ENCODE measurements at places on chromosomes 6 and 20.

DNA sequence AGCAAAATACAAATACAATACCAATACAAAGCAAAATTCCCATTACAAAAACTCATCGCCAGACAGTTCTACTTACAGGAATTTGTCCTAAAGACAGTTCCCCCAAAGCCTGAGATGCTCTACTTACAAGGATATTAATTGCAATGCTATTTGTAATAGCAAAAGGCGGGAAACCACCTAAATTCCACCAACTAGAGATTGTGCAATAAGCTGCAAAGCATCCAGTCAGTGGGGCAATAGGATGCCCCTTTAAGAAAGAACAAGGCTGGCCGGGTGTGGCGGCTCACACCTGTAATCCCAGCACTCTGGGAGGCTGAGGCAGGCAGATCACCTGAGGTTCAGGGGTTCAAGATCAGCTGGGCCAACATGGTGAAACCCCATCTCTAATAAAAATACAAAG is 39.1 kb downstream of the FAM209B start:
- no peak for DNase-seq

DNA sequence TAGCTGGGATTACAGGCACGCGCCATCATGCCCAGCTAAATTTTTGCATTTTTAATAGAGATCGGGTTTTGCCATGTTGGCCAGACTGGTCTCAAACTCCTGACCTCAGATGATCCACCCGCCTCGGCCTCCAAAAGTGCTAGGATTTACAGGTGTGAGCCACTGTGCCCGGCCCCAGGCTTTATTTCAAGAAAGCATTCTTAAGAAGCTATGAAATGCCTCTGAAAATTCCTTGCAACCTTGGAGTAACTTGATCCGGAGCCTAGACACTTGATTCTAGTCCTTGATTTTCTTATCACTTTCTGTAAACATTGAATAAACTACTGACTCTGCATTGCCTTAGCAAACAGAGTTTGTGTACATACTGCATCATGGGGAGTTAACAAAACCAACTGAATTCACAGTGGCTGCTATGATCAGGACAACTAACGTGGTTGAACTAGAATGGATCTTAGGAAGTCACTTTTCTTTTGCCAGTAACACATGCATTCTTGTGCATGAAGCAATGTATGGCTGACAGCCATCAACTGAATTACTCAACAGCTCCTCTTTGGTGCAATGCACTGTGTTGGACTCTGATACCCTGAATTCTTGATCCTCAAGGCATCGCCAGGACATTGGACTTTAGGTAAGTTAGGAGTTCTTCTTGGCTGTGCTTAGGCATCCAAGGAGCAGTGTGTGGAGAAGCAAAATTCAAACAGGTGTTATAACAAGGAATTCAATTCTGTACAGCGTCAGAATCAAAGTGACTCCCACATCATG is 102.8 kb upstream of the TMEM170B start:
- DNase-seq: no peak

DNA sequence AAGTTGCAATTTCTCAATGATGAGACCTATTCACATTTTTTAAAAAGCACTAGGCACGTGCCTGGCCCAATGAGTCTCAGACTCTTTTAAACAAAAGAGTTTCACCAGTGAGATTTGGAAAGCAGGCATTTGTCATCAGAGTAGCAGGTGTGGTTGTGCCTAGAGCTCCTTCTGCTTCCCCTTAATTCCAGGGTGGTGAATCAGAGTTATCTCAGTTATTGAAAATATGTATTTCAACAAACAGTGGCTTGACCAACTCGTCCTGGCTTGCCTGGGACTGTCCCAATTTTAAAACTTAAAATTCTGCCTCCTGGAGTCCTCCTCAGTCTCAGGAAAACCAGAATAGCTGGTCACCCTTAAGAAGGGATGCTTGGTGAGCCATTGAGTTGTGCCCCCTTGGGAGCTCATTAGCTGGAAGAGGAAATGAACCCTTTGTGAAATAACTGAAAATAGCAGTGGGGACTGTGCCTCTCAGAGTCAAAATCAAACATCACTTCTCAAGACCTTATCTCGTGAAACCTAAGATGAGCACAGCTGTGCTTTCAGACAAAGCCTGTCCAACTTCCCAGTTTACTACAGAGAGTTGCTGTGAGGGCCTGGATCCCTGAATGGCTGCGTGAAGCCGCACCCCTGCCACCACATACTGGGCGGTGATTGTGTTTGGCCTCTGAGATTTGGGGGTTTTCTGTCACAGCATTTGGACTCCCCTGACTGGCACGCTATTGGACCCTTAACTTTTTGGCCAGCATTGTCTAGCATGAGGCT is 116.3 kb downstream of the ANKRD60 start:
- DNase-seq: no peak

DNA sequence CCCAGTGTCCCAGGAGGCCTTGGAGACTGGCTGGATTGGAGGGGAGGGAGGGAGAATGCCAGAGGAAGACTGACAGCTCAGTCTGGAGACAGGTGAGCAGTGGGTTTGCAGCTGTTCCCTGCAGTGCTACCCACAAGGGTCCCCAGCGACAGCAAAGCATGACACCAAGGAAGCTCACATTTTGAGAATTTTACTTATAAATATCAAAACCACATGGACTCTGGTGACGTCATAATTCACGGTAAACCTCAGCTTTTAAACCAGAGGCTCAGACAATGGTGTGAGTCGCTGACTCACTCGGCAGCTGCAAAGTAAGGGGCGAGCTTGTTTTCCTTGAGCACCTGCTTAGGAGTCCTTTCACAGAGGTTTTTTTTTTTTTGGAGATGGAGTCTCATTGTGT is 65.2 kb downstream of the THBS2 start:
- DNase-seq: no peak

DNA sequence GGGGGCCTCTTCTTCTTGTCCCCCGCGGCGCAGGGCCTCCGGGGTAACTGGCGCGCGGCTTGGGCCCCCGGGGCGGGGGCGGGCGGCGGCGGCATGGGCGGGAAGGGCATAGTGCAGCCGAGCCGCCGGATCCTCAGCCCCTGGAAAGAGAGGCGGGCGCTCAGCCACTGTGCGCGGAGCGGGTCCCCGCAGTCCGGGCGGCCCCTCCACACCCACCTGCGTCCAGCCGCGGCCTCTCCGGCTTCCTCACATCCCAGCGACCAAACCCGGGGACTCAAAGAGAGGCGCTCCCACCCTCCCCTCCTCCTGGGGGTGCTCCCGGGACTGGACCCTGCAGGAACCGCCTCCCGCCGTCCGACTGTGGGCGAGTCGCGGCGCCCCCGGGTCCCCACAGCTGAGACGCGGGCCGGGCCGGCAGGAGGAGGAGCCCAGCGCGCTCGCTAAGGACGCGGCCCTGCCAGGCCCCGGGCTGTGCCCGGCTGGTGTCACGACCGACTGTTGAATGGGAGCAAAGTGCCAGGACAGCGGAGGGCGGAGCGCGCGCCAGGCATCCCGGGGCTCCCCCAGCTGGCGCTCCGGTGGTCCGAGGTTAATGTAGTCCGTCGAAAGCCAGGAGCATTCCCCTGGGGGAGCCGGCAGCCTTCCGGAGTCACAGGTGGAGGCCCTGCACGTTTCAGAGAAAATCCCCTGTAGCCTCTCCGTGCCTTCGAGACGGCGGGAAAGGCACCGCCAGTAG is at the start of gene PRR18:
PRR18 (minus strand) TSS at position 360 of the 736 bp plus-strand sequence; CDS start at position 110, 250 bp downstream.
- no peak for DNase-seq

DNA sequence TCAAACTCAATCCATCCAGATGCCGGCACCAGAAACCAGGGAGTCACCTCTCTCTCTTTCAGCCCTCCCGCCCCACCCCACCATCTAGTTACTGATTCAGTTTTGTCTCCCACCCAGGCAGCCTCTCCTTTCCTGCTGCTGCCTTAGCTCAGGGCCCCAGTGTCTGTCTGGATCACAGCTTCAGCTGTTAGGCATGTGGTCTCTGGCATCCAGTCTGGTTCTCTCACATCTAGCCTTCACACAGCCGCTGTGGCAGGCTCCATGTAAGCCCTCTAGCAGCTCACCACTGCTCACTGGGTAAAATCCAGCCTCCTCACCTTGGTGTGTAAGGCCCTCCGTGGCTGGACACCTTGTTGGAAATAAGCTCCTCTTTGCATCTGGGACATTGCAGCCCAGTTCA is 21.3 kb downstream of the AARS2 start:
- DNase-seq: no peak

DNA sequence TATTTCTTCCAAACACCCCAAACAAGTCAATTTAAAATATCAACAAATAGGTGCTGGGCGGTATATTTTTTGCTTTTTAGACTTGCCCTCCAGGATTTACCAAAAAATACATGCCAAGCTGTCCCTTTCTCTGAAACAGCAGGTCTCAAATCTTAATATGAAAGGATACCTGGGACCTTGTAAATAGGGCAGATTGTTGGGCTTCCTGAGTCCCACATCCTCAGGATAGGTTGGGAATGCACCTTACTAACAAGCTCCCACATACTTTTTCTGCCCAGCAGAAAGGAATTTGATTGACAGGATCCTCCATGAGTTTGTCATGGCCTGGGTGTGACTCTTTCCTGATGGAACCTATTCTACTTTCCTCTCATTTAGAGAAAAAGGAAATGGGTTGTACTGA is 4.9 kb upstream of the SLC24A3 start:
- no peak for DNase-seq

GRCh38 chr20:36466089-36466488 is 75.2 kb upstream of the MYL9 start:
- no peak for DNase-seq

GRCh38 chr6:5113096-5113495 is 28.0 kb downstream of the PPP1R3G start:
- DNase-seq: no peak

- no peak for DNase-seq
Observed at GRCh38 chr6:114008331-114008730, 37.4 kb upstream of the HDAC2 start.
